ENCODE measurements at places on chromosomes 5 and 9.

DNA sequence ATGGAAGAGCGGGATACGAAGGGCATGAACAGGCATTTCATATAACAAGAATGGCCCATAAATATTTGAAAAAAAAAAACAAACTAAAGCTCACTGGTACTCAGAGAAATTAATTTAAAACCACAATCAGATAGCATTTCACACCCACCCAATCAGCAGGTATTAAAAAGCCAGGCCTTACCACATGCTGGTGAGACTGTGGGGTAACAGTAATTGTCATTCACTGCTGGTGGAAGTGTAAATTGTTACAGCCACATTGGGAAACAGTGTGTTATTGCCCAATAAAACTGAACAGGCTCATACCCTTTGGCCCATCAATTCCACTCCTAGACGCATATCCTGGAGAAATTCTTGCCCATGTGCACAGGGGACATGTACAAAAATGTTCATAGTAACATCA lies 66.0 kb downstream of the PLAC8L1 start:
- no peak for DNase-seq

GRCh38 chr5:141412854-141413539 lies at the start of gene PCDHGA10:
Gene PCDHGA10 (plus strand): TSS chr5:141412987. CDS start chr5:141413176, 189 bp downstream.
- DNase-seq = peak; percentile 78

DNA sequence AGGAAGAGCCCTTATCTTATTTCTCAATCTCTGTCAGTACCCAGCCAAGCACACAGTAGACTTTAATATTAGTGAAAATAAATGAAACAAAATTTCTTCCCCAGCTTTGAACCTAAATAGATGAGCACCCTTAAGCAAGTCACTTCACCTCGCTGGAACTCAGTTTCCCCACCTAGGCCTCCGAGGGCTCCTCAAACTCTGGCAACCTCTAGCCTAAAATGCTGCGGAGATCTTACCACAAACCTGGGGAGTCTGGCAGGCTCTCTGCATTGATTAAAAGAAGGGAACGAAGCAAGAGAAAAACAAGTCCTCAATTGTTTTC lies 326 bp downstream of the RIGI start:
- DNase-seq = no peak

DNA sequence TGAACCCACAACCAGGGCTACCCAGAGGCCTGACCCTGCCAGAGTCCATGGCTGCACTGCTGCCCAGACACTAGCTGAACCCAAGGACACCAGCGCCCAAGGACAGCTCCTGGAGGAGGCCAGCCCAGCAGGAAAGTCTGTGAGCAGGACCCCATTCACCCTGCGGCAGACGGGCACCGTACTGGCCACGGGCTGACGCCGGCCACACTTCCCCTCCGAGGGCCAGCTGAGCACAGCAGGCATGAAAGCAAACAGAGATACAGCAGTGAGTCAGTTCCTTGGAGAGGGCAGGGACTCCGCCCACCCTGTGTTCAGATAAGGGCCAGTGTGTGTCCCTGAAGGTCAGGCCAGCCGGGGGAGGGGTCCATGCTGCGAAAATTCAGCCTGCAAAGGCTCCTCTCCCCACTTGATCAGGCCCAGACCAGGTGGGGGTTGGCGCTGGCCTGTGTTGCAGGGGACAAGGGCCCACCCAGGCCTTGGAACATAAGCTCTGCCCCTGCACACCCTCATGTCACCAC lies 3.2 kb downstream of the RNF208 start:
- no peak for DNase-seq

DNA sequence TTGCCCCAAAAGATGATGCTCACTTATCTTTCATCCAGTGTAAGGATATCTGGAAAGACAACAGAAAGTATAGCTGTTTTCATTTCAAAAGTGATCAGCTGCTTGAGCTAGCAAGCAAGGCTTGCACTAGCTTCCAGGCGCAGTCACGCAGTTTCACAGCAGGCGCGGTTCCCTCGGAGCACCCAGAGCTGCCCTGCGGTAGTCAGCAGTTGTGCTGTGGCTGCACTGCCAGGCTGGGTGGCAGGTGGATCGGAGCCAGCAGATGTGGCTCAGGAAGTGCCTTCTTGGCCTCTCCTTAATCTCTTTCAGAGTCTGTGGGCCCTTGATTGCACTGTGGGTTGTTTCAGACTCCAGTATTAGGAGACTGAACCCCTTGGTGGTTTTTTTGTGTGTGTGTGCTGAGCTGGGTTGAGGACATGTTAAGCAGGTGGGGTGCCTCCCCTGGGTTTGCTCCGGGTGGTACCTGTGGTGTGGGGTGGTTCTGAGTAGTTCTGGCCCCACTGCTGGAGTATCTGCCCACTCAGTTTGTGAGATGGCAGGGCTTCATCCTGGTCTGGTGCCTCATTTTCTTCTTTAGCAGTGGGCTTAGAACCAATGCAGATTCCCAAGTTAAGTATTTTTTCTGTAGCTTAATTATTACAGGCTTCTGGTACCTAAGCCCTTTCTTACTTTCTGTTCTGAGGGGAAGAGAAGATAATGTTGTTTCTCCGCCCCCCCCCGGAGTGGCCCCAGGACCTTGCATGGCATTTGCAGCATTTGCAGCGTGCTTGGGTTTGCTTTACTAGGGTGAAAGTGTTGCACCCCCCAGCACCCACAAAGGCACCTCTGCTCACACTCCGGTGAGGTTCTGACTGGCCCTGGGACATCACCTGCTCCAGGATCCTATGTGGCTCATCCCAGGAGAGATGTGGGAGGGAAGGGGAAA lies 16.4 kb downstream of the TENT4A start:
- no peak for DNase-seq

DNA sequence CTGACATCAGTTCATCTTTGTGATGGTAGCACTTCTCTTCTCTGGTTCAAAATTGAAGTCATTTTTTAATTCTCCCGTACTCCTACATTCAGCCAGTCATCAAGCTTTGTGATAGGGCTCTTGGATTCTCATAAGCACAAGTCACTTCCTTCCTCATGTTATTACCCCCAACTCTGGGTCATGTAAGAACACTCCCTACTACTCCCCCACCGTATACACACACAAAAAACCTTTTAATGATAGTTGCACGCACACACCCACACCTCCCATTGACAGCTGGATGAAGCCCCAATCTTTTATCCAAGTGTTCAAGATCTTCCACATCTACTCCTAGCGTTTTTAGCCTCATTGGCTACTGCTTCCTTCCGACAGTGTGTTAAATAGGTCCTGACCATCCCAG lies 16.8 kb downstream of the KDM3B start:
- no peak for DNase-seq

GRCh38 chr9:125189011-125189360 lies 617 bp downstream of the PPP6C start:
- DNase-seq = peak; percentile 31

- no peak for DNase-seq
Measured at GRCh38 chr5:56569566-56569965, 245.8 kb upstream of the MAP3K1 start.

DNA sequence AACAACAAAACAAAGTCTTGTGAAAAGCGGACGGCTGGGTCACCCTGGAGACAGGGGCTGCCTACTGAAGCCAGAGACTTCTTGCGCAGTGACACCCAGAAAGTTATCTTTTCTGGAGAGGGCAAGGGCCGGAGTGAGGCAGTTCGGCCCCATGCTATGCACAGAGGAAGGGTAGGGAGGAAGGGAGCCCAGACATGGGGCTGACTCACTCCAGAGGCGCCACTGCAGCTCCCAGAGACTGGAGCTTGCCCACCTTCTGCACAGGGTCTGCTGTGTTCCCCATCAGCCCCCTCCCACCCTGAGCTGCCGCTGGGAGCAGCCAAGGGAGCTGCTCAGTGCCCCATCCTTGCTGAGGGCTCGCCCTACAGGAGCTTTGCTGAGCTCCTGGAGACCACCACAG lies 13.3 kb downstream of the SLC6A3 start:
- DNase-seq = no peak

GRCh38 chr9:16064771-16065170 lies 511.9 kb downstream of the CCDC171 start:
- no peak for DNase-seq

DNA sequence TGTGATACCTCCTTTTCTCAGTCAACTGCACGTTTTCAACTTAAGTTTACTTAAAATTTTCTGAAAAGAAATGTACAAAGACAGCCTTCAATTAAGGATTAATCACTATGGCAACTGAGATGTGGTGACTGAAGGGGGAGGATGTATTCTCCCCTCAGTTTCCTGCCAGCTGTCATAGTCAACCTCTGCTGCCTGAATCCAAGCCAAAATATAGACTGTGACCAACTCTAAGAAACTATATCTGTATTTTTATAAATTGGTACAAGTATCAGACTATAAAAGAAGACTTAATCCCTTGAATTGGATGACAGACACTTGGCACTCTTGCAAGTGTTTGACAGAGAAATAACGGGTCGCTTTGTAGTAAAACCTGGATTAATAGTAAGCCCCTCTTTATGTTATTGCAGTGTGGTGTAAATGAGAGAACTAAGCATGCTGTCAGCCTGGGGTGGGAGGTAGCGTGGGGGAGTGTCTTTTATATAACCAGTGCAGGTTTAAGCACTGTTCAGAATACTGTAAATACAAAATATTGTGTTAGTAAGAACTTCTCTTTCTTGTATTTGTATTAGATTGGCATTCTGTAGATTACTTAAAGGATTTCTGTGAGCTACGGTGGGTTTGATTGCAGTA lies 106.4 kb downstream of the ERCC6L2 start:
- no peak for DNase-seq

GRCh38 chr5:175501759-175502158 lies 23.4 kb downstream of the SFXN1 start:
- no peak for DNase-seq

DNA sequence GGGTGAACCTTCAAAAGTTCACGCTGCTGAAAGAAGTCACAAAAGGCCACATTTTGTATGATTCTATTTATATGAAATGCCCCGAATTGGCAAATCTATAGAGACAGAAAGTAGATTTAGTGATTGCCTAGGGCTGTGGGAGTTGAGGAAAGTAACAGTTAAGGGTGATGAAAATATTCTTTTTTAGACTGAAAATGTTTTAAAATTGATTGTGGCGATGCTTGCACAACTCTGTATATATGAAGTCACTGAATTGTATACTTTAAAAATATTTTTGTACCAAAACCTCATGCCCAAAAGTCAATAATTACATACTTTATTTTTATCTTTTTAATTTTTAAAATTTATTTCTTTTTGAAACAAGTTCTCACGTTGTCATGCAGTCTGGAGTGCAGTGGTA lies 30.3 kb downstream of the HSPA4 start:
- DNase-seq = no peak

- DNase-seq = no peak
Measured at GRCh38 chr5:138974227-138975063, 99.3 kb upstream of the LRRTM2 start.

GRCh38 chr9:130478736-130479575 lies 34.2 kb downstream of the ASS1 start:
- DNase-seq = no peak

DNA sequence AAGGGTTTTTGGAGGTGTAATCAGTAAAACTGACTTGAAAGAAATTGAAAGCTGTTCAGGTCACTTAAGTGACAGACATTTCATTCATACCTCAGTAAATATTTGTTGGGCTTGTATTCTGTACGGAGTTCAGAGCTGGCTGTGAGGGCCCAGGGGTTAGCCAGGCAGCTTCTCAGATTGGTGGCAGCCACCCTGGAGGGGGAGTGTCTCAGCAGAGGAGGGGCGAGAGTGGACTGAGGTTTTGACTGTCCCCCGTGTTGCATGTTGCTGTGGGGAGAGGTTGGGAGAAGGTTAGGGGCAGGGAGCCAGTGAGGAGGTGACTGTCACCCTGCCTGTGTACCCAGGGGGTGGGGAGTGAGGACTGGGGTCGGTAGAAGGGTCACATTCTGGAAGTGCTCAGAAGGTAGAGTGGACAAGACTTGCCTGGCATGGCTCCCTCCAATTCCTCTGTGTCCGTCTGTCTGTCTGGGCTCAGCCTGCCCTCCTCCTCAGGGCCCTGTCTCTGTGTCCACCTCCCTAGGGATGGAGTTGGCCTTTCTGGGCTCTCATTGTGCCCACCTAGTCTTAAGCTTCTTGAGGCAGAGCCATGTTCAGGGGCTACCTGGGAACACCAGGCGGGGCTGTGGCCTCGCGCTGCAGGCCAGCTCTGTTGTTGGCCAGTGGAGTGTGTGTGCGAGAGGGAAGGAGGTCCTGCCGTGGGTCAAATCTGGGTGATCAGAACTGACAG lies 4.4 kb downstream of the PHF2 start:
- DNase-seq = no peak

- DNase-seq = no peak
Measured at GRCh38 chr9:33517373-33517772, 6.7 kb upstream of the ANKRD18B start.

DNA sequence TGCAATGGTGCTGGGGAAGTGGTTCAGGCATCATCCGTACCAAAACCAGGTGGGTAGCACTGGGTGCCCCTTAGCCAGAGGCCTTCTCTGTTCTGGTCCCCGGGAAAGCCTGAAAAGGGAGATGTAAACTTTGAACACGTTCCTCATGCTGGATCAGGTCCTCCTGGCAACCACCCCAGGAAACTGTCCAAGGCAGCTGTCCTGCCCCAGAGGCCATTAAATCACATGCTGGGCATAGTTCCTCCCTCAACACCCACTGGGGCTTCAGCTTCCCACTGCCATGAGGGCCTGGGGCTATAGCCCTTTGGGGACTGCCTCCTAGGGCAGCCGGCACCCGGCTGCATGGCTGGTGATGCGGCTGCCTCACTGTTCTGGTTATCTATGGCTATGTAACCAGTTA lies 228.9 kb upstream of the MVB12B start:
- DNase-seq = no peak

GRCh38 chr9:120161776-120162175 lies 418.2 kb downstream of the CDK5RAP2 start:
- DNase-seq = no peak

- no peak for DNase-seq
Measured at GRCh38 chr5:173004013-173004412, 20.4 kb downstream of the ATP6V0E1 start.

- no peak for DNase-seq
Measured at GRCh38 chr9:92724528-92725265, 39.9 kb downstream of the BICD2 start.

- DNase-seq = no peak
Measured at GRCh38 chr5:14356305-14356704, 213.2 kb downstream of the TRIO start.

GRCh38 chr5:119274767-119275130 lies 81.1 kb upstream of the TNFAIP8 start:
- no peak for DNase-seq

DNA sequence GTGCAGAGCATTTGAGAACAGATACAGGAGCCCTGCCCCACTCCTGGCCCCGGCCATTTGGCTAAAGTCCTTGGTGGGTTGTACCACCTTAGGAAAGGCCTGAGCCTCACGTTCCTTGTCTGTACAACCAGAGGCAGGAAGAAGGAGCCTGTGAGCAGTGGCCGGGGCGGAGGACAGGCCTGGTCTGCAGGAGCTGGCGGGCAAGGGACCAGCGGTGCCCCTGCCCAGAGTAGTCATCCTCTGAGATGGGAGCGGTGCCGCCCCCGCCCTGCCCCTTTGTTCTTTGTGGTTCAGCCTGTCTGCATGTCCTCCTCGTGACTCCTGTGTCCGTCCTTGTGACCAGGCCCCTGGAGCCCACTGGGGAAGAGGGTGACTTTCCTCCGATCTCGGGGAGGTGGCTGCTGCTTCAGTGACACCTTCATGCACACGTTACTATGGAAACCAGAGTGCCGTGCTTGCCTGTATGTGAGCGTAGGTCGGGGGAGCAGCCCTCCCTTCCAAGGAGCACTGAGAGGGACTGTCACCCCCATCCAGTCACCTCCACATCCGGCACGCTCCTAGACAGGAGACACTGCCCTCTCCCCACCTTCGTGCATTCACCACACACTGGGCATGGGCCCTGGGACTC lies 42.9 kb downstream of the UNC5A start:
- DNase-seq = no peak

- DNase-seq = no peak
Measured at GRCh38 chr5:41763081-41763480, 107.1 kb downstream of the OXCT1 start.

- DNase-seq = no peak
Measured at GRCh38 chr9:72980183-72980582, 27.3 kb upstream of the ALDH1A1 start.

All from WTC11 (cell line).